ENCODE measurements at places on chromosomes 4 and X.

GRCh38 chr4:84726356-84726755 is 143.4 kb downstream of the CDS1 start:
- DNase-seq, result peak; percentile 3

- DNase-seq, result no peak
Observed at GRCh38 chr4:152118819-152119553, 358.2 kb upstream of the GATB start.

- peak; percentile 87 for DNase-seq
Observed at GRCh38 chrX:155544881-155545280, 67.9 kb downstream of the TMLHE start.

DNA sequence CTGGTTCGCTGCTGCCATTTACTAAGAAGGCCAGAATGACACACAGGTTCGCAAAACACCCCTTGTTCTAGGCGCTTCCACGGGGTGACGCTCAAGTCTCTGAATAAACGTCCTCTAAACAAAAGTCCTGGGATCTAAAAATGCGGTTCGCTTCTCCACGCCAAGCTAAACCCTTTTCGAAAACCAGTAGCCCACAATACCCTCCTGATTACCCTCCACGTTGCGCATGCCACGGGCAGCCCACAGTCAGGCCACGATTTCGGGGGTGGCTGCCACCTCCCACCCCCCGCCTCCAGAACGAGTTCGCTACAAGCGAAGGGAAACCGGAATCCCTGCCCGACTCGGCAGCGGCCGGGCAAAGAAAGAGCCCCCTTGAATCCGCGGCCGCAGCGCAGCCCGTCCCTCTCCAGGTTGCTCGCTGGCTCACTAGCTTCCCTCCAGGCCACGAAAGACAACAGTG is 423 bp downstream of the RPL39 start:
- peak; percentile 47 for DNase-seq

DNA sequence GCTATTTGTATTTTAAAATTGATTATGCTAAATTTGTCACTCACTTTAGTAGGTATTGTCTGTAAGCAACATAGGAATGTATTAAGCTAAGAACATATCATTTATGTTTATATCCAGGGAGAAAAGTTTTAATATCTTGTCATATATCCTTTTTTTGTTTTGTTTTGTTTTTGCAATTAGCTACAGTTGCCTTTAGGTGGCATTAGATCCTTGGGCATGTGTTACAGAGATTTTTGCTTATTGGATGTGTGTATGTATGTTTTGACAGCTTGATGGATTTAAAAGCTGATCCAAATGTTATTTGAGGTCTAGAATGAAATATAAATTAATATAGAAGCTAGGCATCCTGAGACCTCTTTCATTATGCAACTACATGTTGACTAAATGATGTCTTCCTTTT is 36.1 kb upstream of the OTUD4 start:
- DNase-seq, result peak; percentile 28

- no peak for DNase-seq
Observed at GRCh38 chrX:138487866-138488265, 223.7 kb downstream of the FGF13 start.

DNA sequence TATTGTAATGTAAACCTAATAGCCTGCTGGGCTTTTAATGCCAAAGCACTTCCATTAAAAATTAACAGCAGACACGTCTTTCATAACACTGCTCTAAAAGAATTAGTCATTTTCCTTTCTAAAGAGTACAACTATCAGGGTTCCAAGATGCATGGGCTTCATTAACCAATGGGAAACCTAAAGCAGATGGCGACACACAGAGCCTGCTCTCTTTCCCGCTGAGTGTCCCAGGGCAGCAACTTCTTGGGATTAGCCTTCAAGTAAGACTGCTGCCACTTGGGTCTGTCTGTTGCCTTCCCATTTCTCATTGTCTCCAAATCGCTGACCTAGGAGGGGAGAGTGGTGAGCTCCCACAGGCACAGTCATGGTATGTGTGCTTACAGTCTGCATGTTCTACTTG is 14.0 kb upstream of the PHKA2 start:
- peak; percentile 8 for DNase-seq

DNA sequence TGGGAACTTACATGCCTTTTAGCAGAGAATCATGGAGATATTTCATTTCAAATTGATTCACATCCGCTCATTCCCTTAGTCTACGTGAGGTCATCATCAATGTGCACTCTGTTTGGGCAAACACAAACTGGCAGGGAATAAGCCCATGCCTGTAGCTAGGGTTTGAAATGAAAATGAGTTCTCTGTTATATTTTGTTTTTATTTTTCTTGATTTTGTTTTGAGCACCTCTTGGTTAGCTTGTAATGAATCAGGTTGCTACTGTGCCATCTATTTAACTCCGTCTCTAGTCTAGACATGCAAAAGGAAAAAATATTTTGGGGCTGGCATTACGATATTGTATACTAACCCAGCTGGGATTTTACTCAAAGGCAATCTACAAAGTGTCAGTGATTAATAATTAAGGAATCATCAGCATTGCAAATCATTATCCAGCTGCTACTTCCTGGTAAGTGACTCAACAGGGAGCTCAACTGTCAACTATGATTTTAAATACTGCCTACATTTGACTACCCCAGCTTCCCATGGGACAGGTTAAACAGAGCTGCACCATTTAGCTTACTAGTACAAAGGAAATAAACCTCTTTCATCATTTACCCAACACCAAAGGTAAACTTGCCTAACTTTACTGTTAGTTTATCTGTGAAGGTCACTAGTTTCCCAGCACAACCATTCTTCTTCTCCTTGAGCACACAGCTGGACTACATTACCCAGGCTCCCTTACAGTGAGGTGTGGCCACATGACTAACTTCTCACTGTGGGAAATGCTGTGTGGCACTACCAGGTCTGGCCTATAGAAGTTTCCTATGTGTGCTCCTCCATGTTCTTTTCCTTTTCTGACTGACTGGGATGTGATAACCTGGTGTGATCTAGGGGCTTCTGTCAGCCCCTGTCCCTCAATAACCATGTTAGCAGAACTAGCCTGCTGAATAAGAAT is 21.2 kb upstream of the TRPC5OS start:
- no peak for DNase-seq

GRCh38 chr4:78767350-78767749 is 8.8 kb upstream of the BMP2K start:
- DNase-seq, result no peak

DNA sequence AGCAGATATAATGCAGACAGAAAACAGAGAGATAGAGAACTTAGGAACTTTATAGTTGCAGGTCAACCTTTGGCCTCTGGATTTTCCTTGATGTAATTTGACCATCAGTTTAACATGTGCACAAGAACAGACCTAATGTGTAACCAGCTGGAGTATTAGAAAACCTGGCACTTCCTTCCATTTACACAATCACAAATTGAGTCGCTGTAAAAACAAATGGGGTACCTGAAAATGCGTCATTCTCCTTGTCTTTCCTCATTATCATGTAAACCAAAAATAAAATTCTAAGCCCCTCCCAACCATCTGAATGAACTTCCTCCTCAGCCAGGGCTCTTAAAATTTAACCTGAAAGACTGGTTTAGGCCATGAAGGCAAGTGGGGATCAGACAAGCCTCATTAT is 358.4 kb upstream of the MAGEB16 start:
- DNase-seq, result no peak

DNA sequence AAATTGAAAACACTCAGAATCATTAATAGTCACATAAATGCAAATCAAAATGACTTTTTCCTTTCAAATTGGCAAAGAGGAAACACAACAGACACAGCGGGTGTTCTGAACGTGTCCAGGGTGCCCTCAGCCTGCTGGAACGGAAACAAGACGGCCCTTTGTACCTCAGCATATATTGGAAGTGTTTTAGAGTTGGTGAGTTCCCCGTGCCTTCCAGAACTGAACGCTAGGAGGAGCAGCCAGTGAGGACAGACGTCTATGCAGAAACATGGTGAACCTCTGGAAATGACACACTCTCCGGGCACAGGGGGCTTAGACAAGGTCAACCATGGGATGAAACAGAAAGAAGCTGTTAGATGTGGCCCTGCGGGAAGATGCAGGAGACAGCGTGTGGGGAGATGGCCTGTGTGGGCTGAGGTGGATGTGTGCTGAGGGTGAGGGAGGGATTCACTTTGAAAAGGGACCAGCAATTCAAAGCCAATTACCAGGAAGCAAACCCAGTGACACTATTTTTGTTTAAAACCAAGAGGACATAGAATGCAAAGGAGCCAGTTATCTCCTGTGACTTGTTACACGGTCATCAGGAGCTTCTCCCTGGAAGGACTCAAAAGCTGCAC is 40.4 kb downstream of the RNF212 start:
- DNase-seq, result peak; percentile 65

GRCh38 chr4:9988363-9988749 is 32.9 kb downstream of the SLC2A9 start:
- no peak for DNase-seq

DNA sequence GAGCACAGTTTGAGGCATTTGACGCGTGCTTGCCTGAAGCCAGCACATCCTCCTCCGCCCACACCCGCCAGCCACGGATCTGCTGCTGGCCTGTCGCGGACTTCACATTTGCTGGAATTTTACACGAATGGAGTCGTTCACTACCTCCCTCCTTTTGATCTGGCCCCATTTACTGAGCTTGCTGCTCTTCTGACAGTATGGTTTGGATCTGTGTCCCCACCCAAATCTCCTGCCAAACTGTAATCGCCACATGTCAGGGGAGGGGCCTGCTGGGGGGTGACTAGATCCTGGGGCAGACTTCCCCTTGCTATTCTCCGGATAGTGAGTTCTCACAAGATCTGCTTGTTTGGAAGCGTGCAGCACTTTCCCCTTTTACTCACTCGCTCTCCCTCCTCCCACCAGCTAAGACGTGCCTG is 19.9 kb upstream of the CPLX1 start:
- DNase-seq, result peak; percentile 37

GRCh38 chr4:20318001-20318908 is 66.5 kb downstream of the SLIT2 start:
- no peak for DNase-seq

DNA sequence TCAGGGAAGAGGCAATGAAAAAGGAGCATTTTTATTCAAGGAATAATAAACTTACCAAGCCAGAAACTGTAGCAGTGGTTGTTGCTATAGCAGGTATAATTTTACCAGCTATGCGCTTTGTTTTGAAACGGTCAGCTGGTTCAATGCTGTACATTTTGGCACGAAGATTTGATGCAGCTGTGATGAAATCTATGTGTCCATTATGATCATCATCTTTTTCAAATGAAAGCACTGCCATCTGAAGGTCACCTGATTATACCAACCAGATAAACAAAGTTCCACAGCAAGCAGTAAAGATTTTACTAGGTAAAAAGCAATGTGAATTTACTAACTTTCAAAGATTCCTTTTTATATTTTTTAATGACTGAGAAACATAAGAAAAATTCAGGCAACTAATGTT is 66.4 kb downstream of the STAP1 start:
- no peak for DNase-seq
